ENCODE measurements at places on chromosomes 3 and 15.

GRCh38 chr15:52566889-52567288 lies 1.9 kb downstream of the ARPP19 start:
- DNase-seq, result no peak

GRCh38 chr3:66751842-66752241 lies 246.3 kb upstream of the KBTBD8 start:
- no peak for DNase-seq

GRCh38 chr15:37764733-37765191 lies 169.7 kb upstream of the TMCO5A start:
- no peak for DNase-seq

GRCh38 chr3:53803124-53803815 lies 42.9 kb downstream of the CHDH start:
- no peak for DNase-seq

- no peak for DNase-seq
Observed at GRCh38 chr3:146705225-146705624, 100.1 kb upstream of the PLSCR5 start.

GRCh38 chr15:25849157-25849921 lies 13.8 kb downstream of the ATP10A start:
- DNase-seq, result no peak

DNA sequence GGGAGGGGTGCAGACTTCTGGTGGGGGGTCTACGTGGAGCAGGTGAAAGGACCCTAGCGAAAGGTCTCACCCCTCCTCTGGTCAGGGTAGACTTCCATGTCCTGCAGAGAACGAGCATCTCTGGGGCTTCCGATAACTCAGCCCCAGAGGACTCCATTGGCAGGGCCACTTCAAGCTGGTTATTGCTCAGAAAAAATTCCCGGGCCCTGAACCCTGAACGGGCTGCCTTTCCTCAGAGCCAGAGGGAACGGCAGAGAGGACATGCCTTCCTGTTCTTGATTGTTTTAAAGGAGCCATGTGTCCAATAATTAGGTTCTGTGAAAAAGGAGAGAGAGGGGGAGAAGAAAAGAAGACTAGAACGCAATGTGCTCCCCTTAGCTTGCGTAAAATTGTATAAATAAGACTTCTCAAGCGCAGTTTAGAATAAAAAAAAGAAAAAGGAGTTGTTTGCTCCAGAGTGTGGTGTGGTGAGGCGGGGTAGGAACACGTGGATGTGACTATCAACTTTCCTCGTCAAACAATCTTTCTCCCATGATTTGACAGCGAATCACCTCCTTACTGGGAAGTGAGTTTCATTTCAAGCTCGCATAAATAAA lies 193.4 kb upstream of the UBE2E1 start:
- no peak for DNase-seq

GRCh38 chr3:195897853-195898415 lies 10.4 kb downstream of the TNK2 start:
- DNase-seq, result no peak

DNA sequence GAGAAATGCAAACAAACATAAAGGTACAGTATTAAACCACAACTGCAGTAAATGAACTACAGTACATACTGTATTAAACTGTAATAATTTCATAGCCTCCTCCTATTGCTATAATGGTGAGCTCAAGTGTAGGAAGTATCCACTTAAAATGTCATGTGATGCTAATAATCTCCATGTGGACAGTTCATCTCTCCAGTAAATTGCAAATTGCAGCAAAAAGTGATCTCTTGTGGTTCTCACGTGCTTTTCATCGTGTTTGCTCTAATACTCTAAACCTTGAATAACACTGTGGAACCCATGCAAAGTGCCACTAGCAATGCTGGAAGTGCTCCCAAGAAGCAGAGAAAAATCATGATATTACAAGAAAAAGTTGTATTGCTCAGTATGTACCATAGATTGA lies 9.2 kb upstream of the FNDC3B start:
- DNase-seq, result no peak

DNA sequence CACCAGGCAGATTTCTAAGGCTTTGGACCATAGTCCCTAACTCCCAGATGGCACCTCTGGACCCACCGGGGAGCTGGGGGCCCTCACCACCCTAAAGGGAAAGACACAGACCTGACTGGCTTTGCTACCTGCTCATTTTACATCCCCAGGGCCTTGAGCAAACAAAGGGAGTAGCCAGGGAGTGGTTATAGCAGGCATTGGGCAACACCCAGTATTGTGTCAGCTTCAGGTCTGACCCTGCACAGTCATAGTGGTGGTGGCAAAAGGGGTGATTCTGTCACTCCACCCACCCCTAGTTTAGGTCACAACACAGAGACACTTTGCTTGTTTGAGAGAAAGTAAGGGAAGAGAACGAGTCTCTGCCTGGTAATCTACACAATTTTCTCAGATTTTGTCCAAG lies 352.5 kb downstream of the DIPK2A start:
- no peak for DNase-seq

GRCh38 chr3:183142199-183142598 lies 20.3 kb downstream of the LAMP3 start:
- DNase-seq, result no peak

GRCh38 chr15:33746203-33746602 lies 222.1 kb upstream of the CHRM5 start:
- DNase-seq, result no peak

DNA sequence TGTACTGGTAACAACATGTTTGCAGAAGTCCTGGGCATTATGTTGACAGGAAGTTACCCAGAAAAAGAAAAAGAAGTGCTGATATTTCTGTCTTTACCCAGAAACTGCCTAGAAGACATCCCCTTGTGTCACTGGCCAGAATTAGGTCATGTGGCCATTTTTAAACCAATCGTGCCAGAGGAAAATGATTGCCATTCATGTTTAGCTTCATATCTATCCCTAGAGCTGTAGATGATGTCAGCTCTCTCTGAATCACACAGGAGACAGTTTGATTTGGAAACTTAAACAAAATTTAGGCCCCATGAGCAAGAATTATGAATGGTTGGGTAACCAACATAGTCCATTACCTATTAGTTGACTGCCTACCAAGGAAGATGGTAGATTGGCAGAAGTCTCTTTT lies 8.9 kb upstream of the PLOD2 start:
- no peak for DNase-seq

GRCh38 chr15:33425142-33425541 lies 114.4 kb downstream of the RYR3 start:
- DNase-seq, result no peak

- no peak for DNase-seq
Observed at GRCh38 chr15:66838671-66839239, 136.7 kb downstream of the SMAD6 start.

DNA sequence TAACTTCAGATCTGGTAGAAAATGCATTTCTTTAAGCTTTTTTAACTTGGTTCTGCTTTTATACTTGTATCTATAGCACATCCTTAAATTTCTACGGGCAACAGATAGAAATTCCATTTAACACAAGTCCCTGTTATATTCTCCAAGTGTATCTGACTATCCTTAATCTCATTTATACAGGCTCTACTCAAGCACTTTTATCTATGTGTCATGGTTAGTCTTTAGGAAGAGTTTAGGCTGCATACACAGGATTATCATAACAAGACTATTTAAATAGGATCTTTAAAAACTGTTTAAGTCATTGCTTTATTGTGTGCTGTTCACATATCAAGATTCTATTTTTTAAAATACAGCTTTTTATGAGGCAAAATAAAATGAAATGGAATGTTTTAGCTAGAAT lies 52.7 kb downstream of the SETD5 start:
- no peak for DNase-seq

DNA sequence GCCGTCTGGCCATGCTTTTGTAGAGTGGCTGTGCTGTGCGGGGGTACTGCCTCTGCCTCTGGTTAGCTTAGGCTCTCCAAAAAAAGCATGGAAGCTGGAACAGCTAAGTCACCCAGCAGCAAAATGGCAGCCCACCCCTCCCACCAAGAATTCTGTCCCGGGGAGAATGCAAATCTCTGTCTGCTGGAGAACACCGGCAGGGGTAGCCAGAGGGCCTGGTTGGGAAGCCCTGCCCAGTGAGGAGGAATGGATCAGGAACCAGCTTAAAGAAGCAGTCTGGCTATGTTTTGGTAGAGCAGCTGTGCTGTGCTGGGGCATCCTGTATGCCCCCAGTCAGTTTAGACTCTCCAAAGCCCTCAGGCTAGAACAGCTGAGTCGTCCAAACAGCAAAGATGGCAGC lies 56.2 kb upstream of the PTPRG start:
- no peak for DNase-seq

- no peak for DNase-seq
Observed at GRCh38 chr15:58515807-58516206, 84.0 kb downstream of the LIPC start.
